ENCODE measurements at places on chromosomes 2 and 18.
A peak's percentile ranks its signal among the peaks of the same experiment; 100 is the strongest.

DNA sequence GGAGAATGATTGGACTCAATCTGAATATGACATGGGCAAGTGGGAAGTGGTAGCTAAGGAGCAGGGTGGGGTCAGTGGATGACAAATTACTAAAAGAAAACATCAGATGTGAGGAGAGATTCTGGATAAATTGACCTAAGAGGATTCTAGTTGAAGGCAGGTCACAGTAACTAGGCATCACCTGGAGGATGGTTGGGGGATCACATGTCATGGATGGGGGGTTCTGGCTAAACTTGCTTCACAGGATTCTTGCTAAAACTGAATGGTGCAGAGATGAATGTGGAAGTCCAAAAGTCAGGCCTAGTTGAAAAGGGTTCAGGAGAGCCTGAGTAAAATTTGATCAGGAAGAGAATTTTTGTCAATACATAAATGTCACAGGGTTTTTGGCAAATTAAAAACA, 18.3 kb downstream of the CLHC1 start:
- DNase-seq = no peak

GRCh38 chr2:64713686-64714085, 60.0 kb upstream of the SERTAD2 start:
- no peak for DNase-seq

DNA sequence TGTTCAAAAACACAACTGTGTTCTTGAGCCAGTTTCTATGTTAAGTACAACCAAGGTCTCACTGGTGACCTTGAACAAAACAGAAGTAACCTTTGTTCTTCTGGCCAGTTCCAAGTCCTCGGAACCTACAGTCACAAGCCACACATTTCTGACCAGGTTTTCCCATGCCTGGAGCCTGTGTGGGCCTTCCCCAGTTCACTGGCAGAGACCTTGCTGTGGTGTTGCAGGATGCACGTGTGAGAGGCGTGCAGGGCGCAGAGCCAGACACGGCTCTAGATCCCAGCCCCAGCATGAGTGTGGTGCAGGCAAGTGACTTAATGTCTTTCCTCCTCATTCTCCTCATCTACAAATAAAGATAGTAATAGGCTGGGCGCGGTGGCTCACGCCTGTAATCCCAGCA, 25.5 kb upstream of the EDAR start:
- DNase-seq = peak; percentile 20

GRCh38 chr2:181760521-181760920, 80.2 kb upstream of the NEUROD1 start:
- no peak for DNase-seq

GRCh38 chr2:64426183-64426952, 27.6 kb upstream of the LGALSL start:
- no peak for DNase-seq
